ENCODE measurements at places on chromosomes 11 and 22.

DNA sequence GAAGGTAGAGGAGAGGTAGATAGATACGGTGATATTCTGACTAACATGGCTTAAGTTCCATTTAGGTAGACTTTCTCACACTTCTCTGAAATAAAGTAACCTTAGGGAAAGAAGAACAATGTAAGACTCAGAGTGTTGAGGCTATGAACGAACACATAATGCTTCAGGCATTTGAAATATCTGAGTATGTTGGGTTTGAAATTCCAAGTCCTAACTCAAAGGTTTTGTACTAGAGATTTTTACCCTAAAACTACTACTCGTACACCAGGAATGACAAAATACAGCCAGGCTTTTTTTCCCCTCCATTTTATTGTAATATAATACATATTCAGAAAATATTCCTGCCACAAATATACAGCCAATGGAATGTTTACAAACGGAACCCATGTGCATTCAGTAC, 592.6 kb downstream of the ETS1 start:
- peak; percentile 4 for DNase-seq

- DNase-seq: peak; percentile 79
These were observed 1.5 kb downstream of the DDB2 start for GRCh38 chr11:47216121-47216798.

DNA sequence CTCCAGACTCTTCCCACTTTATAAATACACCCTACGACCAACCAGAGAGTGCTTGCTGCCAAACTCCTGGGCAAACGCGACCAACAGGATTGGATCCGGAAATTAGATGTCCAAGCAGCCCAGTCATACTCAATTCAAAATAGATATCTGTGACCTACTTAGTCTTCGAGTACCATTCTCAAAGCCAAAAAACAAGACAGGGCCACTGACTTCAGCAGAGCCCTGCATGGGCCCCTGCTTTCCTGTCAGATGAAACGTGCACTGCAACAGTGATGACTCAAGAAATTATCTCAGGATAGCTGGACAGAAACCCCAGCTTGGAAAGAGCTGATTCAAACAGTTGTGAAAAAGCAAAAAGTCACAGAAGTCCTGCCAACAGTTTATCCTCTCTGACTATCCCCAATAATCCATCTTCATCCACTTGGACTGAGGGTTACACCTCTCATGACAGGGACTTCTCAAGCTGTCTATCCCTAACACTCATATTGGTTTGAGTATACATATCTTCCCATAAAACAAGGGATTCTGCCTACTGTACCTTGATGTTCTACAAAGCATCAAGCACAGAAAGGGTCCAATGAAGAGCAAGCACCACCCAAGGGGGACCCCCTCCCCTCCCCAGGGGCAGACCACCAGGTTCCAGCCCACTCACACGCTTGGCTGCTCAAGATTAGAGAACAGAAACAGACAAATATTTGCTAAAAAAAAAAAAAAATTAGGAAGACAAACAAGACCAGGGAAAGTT, 17.4 kb downstream of the SMCO4 start:
- DNase-seq: peak; percentile 61

DNA sequence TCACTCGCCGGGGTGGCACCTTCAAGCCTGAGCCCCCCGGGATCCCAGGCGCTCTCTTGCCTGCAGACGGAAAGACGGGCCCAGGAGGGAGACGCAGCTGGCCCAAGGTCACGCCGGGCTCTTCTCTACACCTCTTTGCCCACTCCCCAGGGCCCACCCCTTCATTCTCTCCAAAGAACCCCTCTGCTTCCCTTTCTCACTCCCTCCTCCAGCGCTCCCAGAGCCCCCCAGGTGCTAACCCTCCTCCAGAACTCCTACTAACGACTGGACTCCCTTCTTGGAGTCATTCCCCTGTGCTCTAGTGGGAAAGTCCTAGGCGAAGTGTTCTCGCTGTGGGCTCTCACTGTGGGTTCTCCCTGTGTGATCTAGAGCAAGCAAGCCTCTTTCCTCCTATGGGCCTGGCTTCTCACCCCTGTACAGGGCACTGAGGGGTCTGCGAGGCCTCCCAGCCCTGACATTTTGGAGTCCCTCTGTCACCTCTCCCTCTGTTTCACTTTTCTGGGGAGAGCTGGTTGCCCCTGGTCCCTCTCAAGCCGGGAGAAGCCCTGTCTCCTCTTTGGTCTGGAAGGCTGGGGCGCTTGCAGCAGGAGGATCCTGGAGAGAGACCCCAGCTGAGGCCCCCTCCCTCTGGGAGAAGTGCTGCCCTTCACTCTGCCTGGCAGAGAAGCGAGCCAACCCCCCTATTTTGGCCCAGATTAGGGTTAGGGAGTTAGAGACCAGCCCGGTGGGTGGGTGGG, 858 bp downstream of the OAF start:
- DNase-seq: no peak

- DNase-seq: no peak
These were observed 281.7 kb downstream of the LRRC4C start for GRCh38 chr11:41177791-41178190.

DNA sequence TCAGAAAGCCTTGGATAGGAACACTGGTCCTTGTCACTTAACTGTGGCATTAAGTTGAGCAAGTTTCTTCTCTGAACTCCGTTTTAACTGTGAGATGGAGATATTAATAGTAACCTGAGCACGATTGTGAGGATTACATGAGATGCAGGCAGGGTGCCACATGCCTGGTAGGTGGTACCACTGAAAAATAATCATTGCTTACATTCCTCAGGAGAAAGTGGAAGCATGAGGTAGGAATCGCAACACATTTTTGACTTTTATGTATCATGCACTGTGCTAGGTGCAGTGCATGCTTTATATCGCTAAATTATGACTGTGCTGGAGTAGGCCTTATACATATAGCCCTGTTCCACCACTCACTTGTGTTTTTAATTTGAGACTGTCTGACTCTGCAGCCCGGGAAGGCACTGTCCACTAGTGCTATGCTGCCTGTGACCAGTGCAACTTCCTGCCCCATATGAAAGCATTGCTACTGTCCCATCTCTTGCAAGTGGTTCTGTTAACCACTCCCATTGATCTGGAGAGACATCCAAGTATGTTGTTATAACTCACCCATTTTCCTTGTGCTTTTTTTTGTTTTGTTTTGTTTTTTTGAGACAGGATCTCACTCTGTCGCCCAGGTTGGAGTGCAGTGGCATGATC, 1.0 kb downstream of the UQCR10 start:
- no peak for DNase-seq

DNA sequence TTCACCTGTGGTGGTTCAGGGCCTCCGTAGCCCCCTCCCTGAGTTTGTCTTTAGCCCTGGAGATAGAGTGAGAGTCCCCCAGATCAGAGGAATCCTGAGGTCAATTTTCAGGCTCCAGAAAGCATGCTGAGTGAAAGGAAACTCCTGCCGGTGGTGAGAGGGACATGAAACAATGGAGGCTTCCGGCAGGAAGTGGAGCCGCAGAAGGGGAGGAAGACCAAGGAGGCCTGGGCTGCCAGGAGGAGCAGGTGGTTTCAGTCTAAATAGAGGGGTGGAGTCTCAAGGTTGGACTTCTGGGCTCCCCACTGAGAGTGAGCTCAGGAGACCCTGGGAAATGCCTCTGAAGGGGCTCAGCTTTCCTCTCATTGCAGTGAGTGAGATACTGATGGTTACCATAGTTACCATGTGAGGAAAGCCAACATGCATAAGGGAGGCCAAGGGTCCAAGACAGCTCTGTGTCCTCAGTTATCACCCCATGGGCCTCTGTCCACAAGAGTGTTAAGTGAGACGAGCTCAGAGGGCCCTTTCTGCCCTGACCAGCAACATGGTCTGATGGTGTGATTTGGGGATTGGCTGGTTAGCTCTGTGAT, 10.7 kb downstream of the SLCO2B1 start:
- DNase-seq: no peak

DNA sequence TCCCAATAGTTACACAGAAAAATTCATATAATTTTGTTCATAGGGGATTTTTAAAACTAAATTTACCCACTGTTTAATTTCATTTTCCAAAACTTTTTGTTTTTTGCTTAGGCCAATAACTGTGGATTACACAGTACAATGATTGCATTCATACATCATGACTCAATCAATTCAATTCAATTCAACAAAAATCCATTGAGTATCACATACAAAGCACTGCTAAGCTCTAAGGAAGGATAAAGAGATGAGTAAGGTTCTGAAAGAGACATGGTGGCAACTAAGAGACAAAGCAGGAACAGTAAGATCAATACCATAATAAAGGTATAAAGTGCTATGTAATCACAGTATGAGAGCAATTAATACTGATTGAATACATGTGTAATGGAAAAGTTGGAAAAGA, 9.4 kb upstream of the LAYN start:
- DNase-seq: peak; percentile 52

- DNase-seq: no peak
These were observed 21.0 kb upstream of the RAB30 start for GRCh38 chr11:83092488-83093384.

GRCh38 chr22:19742160-19743066, 18.2 kb upstream of the TBX1 start:
- DNase-seq: no peak

GRCh38 chr11:91163619-91164451, 941.0 kb upstream of the CHORDC1 start:
- peak; percentile 17 for DNase-seq

DNA sequence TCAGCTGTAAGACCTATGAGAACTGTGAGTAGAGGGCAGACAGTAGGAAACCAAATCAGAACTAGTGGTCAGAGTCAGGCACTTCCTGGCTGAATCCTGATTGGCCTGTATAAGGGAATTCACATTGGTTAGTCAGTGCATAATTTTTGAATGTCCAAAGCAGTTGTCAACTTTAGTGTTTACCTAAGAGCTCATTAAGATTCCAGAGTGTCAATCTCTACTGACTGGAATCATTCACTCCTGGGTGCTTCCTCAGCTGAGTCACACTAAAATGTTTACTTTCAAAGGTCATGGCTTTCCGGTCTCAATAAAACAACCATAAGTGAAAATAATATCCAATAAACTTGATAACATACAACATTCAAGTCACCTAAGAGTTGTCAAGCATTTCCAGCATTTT, 306.1 kb downstream of the C11orf87 start:
- DNase-seq: no peak

GRCh38 chr11:19561011-19561410, 151.6 kb upstream of the NAV2 start:
- DNase-seq: peak; percentile 47

DNA sequence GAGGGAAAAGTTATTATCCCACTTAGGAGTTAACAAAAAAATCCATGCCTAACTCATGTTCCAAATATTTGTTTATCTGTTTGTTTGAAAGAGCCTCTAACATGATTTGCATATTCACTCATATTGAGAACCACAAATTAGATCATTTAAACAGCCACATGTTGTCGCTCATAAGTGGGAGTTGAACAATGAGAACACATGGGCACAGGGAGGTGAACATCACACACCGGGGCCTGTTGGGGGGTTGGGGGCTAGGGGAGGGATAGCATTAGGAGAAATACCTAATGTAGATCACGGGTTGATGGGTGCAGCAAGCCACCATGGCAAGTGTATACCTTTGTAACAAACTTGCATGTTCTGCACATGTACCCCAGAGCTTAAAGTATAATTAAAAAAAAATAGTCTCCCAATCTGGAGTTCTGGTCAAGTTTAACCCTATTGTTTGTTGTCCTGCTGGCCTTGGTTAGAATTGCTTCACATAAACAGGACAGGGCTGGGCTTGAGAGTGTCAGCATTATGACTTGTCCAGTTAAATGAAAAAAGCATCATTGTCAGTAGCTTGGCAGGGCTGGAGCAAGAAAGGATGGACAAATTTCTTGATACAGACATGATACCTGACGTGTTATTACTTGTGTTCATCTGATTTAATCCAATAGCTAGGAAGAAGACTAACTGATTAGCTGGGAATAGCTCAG, 57.8 kb upstream of the PSMA1 start:
- DNase-seq: no peak

DNA sequence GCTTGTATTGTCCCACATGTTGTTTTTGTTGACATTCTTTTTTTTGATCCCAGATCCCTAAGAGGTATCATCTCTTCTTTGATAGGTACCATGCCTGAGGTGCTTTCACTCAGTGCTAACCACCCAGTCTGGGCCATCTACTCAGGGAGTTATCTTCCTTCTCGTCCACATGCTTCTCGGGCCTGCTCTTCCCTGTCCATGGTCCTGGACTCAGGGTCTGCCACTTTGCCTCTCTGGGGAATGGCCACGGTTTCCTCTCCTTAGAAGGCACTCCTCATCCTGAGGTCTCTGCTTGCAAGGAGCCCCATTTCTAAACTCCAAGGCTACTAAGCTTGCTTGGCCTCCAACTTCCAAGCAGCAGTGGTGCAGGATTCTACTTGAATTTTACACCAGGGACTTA, 227.0 kb upstream of the NCAM1 start:
- peak; percentile 10 for DNase-seq

- DNase-seq: no peak
These were observed 58.9 kb upstream of the PRSS23 start for GRCh38 chr11:86741484-86741835.

DNA sequence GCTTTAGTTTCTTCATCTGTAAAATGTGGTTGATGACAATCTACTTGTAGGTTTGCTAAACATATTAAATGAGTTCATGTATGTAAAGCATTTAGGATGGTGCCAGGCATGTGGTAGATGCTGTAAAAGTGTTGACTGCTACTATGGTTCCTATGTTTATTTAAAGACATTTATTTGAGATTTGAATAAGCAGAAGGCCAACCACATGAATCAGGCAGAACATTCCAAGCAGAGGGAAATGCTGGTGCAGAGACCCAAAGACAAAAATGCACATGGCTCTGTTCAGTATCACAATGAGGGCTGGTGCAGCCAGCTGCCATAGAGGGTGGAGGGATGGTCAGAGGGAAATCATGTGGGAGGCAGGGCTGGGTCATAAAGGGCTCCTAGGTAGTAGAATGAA, 156.2 kb upstream of the PDGFD start:
- DNase-seq: no peak

DNA sequence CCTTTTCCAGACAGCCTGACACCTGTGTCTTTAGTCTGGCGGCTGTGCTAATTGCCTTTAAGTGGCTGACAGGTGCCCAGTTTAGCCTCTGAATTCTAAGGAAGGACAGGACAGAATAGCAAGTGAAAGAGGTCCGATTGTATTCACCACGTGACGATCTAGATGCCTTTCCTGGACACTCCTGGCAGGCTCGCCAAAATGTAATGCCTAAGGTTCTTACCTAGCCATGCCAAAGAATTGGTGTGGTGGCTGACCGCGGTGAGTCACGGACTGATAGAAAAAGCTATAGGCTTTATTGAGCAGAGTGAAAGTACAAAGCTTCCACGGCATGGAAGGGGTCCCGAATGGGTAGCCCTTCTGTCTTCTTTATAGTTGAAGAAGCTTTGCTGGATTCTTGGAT, 26.7 kb downstream of the ANKRD42 start:
- DNase-seq: no peak

GRCh38 chr11:61868571-61869428, 22.5 kb downstream of the FADS3 start:
- DNase-seq: no peak

- no peak for DNase-seq
These were observed 224.5 kb downstream of the BUD13 start for GRCh38 chr11:116548256-116548655.

DNA sequence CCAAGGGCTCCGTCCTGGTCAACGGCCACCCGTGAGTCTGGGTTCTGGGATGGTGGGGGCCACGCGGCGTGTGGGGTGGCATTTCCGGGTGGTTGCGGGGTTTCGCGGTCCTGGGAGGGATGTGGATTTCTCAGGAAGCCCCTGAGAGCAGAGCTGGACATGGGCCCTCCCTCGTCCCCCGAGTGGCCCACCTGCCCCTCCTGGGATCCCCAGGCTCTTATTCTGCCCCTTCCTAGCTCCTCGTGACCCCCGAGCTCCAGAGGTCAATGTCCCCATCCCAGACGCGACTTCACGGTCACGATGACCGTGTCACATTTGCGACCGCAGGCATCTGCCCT, 4.4 kb downstream of the MUC5AC start:
- DNase-seq: no peak
